AG09309 (cell line): ENCODE measurements at places on chromosomes 5 and 9.

DNA sequence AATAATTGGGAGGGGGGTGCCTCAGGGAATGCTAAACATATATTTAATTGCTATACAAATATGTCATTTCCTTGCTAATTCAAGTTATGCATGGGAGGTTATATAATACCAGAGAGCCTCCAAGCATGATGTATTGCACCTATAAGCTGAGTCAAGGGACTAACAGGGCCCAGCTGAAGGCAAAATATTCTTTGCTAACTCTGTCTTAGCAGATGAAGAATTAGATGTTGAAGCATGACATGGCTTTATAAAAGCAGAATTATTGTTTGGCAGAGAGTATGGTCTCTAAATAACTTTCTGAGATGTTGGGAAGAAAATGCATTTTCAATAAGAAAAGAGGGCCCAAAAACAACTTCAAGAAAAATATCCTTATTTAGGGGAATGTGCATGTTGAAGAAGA, 60.4 kb downstream of the SGCD start:
- DNase-seq: no peak

- no peak for DNase-seq
These were observed 292.9 kb downstream of the NSG2 start for GRCh38 chr5:174338185-174339010.

GRCh38 chr5:122137702-122138101, 8.4 kb downstream of the ZNF474 start:
- no peak for DNase-seq

- DNase-seq: no peak
These were observed 10.8 kb downstream of the MAPKAP1 start for GRCh38 chr9:125696106-125696647.

- DNase-seq: no peak
These were observed 23.4 kb downstream of the ANGPTL2 start for GRCh38 chr9:127098916-127099553.

DNA sequence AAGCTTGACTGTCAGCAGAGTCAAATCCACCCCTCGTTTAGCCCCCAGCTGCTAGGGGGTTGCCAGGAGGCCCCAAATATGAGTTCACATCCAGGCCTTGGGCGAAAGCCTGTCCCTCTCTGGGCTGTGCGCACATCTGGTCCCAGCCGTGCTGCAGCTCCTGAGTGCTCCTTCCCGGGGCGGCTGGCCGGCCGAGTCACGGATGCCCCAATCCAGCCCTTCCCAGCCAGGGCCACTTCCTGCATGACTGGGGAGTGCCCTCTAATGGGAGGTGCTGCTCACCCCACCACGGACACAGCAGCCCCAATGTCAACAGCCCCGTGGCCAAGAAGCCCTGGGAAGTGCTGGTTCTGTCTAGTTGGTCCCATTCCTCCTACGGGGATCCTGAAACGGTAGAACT, 103.5 kb upstream of the FCN2 start:
- DNase-seq: no peak

GRCh38 chr9:130450344-130451003, 5.7 kb downstream of the ASS1 start:
- no peak for DNase-seq

DNA sequence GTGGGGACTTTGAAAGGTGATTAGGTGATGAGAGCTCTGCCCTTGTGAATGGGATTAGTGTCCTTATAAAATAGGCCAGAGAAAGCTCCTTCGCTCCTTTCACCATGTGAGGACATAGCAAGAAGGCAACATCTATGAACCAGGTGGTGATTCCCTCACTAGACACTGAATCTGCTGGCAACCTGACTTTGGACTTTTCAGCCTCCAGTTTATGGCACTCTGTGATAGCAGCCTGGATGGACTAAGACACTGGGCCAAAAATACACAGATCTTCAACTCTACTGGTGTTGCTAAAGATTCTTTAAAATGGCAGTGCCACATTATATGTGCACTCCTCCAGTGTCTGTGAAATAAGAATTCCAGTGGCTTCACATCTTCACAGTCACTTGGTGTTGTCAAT, 41.2 kb upstream of the COL15A1 start:
- DNase-seq: no peak

DNA sequence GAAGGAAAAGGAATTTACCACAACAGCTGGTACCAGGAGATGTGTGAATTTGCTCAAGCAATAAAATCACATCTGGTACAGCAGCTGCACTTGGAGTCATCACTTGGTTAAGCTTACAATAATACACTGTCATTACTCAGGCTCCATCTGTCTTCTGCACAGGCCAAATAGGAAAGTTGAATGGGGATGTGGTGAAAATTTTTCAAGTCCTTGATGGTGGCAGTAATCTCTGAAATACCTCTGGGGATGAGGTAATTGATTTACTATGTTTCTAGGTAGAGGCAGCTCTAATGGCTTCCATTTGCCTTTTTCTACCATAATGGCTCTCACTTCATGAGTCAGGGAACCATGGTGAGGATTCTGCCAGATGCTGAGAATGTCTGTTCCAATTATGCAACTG, 206.8 kb upstream of the ATP10B start:
- no peak for DNase-seq

DNA sequence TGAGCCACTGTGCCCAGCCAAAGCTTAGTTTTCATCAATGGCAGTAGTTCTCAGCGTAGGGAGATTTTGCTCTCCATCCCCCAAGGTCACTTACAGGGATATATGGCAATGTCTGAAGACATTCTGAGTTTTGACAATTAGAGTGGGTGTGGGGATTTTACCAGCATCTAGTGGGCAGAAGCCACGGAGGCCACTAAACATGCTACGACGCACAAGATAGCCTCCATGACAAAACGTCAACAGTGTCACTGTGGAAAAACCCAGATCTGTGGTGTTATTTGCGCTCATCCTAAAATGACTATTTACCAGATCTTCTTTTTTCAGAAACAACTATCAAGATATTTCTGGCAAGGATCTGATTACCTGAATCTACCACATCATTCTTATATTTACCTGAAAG, 68.2 kb downstream of the CDC14B start:
- no peak for DNase-seq

DNA sequence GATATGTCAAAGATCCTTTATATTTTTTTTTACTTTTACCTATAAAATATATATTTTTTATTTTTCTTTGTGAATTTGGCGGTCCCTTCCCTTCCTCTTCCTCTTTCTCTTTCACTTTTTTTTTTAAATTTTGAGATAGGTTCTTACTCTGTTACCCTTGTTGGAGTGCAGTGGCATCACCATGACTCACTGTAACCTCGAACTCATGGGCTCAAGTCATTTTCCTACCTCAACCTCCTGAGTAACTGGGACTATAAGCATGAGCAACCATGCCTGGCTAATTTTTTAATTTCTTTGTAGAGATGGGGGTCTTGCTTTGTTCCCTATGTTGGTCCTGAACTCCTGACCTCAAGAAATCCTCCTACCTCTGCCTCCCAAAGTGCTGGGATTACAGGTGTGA, 258.0 kb upstream of the CLINT1 start:
- no peak for DNase-seq

DNA sequence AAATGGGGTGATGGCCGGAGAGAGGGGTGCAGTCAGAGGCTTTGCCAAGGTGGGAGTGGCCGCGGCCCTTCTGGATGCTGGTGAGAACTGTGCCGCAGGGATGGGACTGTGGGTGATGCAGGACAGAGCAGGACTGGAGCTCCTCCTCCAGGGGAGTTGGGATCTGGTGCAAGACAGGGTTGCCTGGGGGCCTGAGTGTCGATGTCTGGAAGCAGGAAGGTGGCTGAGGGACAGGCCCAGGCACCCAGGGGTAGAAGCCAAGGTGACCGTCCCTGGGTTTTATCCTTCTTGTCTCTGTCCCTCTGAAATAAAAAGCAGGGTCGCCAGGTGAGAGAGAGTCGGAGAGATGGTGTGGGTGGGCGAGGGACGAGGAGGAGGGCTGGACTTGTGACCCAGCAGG, 89.1 kb upstream of the IER5L start:
- DNase-seq: no peak

GRCh38 chr5:103036601-103037000, 83.3 kb downstream of the GIN1 start:
- DNase-seq: no peak

GRCh38 chr5:35540002-35540401, 77.7 kb upstream of the SPEF2 start:
- DNase-seq: no peak

- DNase-seq: no peak
These were observed 70.4 kb downstream of the SCAMP1 start for GRCh38 chr5:78430866-78431265.

DNA sequence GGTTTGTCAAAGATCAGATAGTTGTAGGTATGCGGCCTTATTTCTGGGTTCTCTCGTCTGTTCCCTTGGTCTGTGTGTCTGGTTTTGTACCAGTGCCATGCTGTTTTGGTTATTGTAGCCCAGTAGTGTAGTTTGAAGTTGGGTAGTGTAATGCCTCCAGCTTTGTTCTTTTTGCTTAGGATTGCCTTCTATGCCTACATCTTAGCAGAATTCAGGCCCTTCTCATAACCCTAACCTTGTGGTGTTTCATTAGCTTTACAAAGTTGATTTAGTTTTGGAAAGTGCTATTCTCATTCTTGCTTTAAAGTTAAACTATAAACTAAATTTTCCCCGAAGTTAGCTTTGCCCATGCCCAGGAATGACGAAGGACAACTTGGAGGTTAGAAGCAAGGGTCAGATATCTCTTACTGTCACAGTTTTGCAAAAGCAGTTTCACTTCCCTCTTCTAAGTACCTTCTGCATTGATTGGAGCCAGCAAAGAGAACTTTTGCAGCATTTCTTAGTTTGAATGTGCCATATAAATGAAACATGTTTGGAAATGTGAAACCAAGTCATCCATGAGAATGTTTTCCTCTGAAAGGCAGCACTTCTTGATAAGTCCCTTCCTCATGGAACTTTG, 274.3 kb upstream of the DMRT1 start:
- no peak for DNase-seq
